Peyer's patch (tissue), 4 donors: ENCODE measurements at places on chromosomes 6 and 20.
A peak's percentile ranks its signal among the peaks of the same experiment; 100 is the strongest.

DNA sequence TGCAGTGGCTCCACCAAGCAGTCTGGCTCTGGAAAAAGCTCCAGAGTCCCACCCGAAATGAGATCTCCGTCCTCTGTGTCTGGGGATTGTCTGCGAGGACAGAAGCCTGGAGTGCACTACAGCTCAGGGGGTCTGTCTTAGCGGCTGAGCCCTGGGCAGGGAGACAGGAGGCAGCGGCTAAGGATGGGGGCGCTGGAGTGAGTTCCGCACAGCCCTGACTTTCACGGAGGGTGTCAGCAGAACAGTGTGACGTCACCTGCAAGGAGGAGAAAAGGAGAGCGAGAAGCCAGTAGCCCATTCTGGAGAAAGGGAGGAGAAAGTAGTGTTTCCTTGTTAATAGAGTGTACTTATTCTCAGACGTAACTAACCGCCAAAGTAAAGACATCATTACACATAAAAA, 97.6 kb downstream of the FAM50B start:
- DNase-seq = no peak

DNA sequence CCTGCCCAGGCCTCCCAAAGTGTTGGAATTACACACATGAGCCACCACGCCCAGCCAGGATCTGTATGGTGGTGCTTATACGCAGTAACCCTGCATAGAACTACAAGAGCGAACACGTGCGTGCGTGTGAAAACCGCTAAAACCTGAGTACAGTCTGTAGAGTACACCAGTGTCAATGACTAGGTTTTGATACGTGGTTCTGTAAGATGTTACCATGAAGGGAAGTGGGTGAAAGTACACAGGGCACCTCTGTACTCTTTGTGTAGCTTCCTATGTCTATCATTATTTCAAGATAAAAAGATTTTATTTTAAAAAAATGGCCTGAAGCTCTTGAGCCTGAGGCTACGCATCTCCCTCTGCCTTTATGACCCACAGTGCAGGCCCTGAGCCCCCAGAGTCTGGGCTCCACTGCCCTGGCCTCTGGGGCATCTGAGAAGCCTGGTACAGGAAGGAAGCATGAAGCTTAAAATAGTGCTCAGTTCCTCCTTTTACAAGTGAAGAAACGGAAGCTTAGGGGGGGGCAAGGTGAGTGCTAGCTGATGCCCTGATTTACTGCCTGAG, 21.6 kb downstream of the LY86 start:
- DNase-seq = no peak

- no peak for DNase-seq
Measured at GRCh38 chr20:17403461-17403860, 127.7 kb downstream of the BFSP1 start.

GRCh38 chr6:45880676-45881075, 135.0 kb downstream of the CLIC5 start:
- DNase-seq = no peak

- DNase-seq = no peak
Measured at GRCh38 chr6:41717392-41717736, 18.0 kb downstream of the TFEB start.

DNA sequence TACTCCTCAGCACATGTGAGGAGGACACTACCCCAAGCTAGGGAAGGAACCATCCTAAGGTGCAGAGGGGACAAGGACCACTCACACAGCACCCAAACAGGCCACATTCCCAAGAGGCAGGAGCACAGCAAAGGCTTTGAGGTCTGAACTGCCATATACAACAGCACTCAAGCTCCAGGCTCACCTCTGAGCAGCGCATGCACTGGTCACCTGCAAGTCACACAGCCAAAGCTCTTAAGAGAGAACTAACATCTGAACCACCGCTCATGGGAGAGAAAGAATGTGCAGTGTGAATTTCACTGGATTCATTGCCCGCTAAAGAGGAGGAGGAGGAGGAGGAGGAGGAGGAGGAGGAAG, 31.0 kb downstream of the NPEPL1 start:
- no peak for DNase-seq

DNA sequence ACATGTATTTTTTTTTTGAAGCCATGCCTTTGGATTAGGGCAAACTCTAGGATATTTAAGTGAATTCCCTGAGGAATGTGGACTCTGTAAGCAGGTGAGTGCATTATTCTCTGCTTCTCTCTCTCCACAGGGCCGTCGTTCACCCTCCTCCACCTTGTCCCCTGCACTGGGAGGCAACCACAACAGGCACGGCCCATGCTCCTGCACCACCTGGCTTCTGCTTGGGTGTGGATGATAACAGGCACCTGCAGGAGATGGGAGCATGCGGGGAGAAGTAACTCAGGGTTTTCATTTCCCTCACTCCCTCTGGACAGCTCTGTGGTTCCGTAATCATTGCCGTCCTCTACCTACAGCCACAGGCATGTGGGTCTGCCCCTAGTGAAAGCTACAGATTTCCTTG, 43.4 kb downstream of the HLA-C start:
- DNase-seq = no peak

DNA sequence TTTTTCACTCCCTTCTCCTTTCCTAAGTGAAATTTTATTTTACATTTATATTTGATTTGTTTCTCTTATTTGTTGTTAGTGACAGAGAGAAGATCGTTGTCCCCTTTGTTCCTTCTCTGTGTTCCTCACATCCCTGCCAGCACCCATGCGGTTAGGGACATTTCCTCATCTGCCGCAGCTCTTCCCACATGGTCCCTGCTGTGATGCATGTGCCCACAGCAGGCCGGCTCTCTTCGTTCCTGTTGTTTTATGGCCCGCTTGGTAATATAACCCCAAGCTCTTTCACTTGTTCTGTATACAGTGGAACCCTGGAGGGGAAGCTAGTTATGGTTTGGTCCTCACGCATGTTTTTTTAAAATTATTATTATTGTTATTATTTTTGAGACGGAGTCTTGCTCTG, 23.6 kb downstream of the DTD1 start:
- no peak for DNase-seq

DNA sequence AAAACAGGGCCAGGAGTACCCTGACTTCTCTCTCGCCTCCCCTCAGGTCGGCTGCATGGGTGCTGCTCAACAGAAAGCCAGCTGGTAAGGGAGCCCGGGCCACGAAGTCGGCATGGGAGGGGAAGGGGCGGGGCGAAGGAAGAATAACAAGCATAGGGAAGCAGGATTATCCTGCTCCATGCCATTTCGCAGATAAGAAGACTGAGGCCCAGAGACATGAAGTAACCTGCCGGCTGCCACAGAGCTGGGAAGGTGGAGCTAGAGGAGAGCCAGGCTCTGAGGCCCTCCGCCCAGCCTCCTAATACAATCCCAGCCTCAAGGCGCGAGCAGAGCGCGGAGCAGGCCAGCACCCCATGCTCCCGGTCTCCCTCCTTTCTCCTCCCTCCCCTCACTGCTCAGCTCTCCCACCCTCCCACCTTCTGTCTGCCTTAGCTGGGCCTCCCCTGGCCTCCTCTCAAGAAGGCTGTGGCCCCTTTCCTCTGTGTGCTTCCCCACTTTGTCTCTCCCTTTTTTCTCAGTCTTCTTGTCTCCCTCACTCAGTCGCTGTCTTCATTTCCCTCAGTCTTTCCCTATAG, 13.2 kb upstream of the HMGA1 start:
- peak; percentile 58 for DNase-seq

GRCh38 chr20:12557224-12557623, 451.5 kb upstream of the SPTLC3 start:
- DNase-seq = no peak

DNA sequence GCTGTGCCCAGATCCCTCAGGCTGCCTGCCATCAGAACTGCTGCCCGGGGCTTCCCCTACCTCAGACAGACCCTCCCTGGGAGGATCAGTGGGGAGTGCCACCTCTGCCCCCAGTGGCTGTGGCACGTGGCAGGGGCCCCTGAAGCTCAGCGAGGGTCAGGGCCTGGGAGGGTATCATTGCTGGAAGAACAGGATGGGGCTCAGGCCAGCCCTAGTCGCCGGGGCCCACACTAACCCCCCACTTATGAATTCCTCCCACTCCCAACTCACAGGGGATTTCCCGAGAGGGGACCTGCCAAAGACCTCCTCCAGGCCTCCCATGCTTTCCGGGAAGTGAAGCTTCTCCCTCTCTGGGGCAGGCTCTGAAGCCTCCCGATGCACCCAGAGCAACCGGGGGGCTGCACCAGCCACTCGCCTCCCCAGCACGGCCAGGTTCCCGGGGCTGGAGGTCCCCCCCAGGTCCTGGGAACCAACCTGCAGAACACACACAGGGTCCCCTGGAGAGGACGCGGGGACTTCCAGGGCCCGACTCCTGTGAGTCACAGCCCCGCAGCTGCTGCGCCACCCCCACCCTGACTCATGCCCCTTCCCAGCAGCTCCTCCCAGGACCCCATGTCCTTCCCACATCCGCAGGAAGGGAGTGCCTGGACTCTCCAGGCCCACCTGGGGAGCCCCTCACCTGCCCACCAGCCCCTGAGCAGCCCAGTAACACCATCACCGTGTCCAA, 2.5 kb downstream of the TNFRSF6B start:
- DNase-seq = peak; percentile 62

- no peak for DNase-seq
Measured at GRCh38 chr20:25117990-25118389, 36.0 kb upstream of the VSX1 start.

GRCh38 chr20:4681991-4682401, 39.7 kb upstream of the PRND start:
- no peak for DNase-seq

- no peak for DNase-seq
Measured at GRCh38 chr6:11631008-11631407, 93.5 kb downstream of the TMEM170B start.

DNA sequence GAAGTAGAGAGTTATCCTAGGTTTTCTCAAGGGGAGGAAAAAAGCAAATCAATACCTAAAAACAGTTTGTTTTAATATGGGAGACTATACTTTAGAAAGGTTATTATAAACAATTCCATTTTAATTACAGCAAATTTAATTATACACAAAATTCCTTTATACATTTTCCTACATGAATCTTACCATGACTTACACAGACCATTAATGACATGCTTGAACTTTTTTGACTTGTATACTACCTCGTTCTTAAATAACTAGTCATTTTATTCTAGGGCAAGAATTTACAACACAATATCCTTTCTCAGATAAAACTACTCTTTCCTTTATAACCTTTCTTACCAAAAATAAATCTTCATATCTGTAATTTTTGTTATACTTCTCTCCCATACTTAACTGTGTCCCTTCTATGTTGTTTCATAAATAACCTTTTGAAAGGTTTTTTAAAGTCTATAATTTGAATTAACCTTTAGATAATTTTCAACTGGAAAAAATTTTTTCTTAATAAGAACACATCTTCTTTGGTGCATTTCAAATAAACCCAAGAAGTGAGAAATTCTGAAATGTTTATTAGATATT, 729.4 kb downstream of the TENT5A start:
- no peak for DNase-seq

DNA sequence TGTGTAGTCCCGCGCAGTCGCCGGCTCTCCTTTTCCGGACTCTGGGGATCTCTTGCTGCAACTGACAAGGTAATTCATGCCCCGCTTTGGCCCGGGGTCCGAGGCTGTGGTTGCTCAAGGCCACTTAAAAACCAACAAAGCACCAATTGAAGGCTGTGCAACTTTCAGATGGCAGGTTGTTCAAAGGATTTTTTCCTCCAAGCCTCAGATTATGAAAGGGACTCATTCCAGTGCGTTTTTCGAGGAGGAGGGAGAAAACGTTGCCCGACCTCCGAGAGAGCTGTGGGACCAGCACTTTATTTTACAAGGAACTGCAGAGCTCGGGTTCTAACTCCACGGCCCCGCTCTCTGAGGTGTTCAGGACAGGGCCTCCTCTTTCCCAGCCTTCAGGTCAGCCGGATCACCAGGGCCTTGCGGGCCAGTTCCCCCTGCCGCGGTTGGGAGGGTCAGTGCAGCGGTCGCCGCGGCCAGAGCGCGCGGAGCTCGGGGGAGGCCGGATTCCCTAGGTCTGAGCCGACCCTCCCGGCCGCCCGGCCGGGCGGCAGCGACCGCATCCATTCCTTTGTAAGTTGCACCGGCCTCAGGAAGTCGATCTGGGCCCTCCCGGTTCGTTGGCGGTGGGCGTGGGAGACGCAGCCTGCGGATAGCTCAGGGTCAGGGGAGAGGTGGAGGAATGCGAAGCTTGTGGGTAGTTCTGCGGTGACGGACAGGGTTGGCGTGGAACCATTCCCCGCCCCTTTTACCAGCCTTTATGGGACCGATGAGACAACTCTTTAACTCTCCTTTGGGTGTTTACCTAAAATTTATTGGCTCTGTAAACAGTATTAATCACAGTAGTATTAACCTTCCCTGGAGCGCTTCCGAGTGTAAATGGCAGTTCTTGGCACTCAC, 1.6 kb downstream of the UTRN start:
- DNase-seq = peak; percentile 74

GRCh38 chr6:13397359-13398068, 69.2 kb upstream of the TBC1D7 start:
- DNase-seq = peak; percentile 76

DNA sequence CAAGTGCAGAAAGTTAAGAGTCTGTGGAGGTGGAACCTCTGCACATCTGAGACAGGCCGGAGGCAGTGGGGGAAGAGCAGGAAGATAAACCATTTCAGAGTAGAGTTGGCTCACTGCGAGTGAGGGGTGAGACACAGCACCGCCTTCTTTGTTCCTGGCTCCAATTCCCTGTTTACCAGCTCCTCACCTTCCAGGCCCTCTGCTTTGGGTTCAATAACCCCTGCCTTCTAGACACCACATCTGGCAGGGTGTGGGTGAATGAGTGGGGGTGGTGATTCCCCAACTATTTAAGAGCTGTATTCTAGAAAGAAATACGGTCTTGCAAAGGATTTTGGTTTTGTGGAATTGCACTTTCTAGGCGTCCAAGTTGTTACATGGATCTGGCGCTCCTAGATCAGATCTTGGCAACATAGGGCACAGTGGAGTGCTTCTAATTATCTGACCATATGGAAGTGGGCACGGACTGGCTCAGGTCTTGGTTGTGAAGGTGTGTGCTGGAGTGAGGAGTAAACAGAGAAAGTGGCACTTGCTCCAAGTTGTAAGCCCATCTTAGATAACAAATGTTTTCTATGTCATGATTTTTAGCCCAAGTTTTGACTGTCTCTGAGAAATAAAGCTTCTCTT, 141.6 kb upstream of the NRN1 start:
- no peak for DNase-seq

DNA sequence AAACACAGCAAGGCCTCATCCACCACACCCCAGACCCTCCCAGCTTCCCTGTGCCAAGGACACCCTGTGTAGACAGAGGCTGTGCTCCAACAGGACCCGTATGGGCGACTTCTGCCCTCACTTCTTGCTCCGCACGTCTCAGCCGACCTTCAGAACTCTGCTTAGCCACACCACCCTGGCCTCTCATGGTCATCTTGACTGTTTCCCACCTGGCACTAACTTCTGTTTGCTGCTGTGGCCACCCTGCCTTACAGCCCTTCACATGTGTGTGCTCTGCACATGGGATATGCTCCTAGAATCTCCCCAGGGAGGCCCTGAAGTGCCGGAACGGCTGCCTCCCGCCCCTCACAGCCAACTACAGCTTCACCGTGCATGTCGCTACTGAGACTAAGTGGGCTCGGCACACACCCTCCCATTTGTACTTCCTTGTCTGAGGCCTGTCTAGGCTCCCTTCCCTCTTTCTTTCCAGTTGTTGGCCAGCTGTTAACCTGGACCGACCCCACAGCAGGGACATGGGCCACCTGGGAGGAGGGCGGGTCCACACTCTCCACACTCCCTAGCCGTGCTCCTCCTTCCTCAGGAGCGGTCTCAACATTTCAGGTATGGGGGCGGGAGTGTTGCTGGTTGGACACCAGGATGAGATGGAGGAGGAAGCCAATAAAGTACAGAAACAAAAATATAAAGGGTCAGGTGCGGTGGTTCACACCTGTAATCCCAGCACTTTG, 69.6 kb downstream of the PYGB start:
- DNase-seq = peak; percentile 39

- DNase-seq = no peak
Measured at GRCh38 chr6:5998236-5998635, 8.5 kb downstream of the NRN1 start.
